Bronchial epithelial cell (primary cell): ENCODE measurements at places on chromosomes 2 and 18. TPM values are rescaled to one million over a fixed set of nuclear protein-coding genes. Genes with fewer than 3 reads are reported as not detected.

Gene CACNB4
- total RNA-seq: 0.38 and 0.53 TPM in 2 replicates

Gene LTBP1
- total RNA-seq: 6.6 and 10.6 TPM in 2 replicates

Gene RUFY4
- total RNA-seq: not detected in 2 replicates

Gene SERPINB11
- total RNA-seq: 1.6 and 9.5 TPM in 2 replicates

Gene NTSR2
- total RNA-seq: not detected in 2 replicates
